ENCODE measurements at places on chromosomes 16 and 17.

DNA sequence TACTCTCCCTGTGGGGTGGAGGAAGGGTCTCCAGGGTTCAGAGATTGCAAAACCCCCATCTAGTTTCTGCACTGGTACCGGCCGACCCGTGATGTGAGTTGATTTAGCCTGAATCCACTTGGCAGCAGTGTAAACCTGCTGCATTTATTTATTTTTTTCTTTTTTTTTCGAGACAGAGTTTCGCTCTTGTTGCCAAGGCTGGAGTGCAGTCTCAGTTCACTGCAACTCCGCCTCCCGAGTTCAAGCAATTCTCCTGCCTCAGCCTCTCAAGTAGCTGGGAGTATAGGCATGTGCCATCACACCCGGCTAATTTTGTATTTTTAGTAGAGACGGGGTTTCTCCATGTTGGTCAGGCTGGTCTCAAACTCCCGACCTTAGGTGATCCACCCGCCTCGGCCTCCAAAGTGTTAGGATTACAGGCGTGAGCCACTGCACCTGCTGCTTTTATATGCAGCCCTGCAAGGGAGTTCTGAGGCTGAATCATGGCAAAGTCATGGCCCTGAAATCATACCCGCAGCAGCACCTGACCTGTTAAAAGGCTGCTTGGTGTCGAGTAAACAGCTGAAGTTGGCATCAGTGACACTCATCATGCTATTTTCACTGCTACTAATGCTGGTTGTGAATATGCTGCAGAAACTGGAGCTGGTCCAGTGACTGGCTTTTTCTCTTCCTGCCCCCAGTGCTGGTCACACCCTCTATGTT, 21.4 kb downstream of the DEXI start:
- no peak for DNase-seq

DNA sequence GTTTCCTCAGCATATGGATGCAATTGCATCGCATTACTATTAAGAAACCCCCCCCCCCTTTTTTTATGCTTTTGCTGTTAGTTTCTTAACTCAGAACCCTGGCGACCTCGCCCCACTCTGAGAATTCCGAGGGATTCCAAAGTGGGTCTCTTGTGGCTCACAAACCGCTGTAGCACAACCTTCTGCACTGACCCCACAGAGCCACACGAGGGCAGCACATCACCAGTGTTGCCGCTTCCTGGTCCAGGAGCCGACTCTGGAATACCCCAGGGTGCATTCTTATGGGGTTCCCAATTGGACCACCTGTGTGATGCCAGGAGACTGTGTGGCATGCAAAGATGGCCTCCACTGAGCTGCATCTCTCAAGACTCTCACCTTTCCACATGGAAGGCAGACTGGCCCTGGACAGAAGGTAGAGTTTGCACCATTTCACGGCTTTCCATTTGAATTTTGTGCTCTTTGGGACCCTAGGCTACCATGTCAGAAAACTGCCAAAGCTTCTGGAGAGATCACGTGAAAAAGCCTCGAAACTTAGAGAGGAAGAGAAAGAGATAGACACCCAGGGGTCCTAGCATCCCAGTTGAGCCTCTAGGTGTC, 432.7 kb upstream of the ASIC2 start:
- peak; percentile 1 for DNase-seq

- no peak for DNase-seq
These were observed 14.0 kb downstream of the TBX4 start for GRCh38 chr17:61466246-61466645.

DNA sequence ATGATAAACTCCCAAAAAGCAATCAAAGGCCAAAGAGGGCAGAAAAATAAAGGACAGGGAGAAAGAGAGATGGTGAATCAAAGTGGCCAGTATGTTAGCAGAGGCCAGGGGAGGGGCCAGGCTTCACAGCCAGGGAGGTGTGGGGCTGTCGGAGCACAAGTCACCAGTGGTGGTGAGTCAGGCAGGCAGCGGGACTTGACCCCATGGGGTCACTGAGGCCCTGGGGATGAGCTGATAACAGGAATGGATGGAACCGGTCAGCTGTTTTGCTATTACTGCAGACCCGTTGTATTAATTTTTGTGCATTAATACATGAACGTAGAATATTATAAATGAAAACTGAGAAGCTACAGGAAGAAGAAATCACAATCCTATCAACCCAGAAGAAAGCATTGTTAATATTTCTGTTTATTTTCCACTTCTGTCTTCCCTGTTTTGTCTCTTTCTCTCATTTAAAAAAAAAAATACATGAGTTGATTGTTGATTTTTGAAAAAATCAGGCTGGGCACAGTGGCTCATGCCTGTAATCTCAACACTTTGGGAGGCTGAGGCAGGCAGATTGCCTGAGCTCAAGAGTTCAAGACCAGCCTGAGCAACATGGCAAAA, 106.9 kb downstream of the SOCS1 start:
- DNase-seq: no peak

- no peak for DNase-seq
These were observed 195.2 kb downstream of the MAP2K6 start for GRCh38 chr17:69609473-69610305.

DNA sequence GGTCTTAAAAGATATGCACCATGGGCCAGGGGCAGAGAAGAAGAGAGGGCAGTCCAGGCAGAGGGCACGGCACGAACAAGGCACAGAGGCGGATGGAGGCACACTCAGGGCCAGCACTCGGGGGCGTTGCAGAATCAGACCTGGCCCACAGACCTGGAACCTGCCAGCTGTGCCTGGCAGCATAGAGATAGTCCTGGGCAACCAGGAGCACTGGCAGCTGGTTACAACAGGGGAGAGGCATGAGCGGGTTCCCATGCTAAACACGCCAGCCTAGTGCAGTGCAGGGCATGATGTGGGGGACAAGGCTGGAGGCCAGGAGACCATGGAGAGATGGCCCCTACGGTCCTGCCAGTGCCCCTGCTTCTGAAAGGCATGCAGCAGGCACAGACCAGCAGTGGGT, 56.9 kb upstream of the RBFOX3 start:
- no peak for DNase-seq

GRCh38 chr17:39239640-39240314, 14.0 kb upstream of the STAC2 start:
- no peak for DNase-seq

DNA sequence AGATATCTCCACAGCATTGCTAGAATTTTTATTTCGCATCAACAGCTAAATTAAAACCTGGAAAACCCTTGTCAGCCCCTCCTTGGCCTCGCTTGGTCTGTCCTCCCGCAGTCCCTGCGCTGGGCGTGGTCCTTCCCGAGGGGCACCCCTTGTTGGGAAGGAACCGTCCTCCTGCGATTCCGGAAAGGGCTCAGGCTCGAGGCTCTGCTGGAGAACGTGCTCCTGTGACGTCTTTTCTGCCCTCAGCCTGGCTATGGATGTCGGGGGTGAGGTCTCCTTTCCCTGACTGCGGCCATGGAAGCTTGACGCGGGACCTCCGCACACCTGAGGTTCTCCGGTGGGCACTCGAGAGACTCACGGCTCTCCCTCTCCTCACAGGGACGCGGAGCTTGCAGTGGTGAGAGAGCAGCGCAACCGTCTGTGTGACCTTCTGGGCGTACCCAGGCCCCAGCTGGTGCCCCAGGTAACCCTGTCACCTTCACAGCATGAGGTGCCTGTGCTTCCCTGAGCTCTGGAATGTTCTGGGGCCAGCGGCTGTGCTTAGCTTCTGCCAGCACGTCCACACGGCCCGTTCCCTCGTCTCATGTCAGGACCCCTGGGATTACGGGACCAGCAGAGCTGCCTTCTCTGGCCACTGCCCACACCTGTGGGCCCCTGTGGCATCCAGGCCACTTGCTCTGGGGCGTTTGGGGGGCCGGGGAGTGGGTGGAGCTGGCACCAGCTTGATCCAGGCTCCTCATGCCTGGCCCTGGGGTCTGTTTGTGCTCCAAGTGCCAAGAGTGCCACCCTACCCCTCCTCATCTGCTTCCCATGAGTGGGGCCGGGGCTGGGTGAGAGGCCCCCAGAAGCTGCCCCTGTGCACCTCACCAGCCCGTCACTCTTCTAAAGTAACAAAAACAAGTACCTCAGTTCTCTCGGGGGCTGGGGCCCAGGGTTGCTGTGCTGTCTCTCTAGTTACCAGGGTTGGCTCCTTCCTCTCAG, 101.5 kb upstream of the ZNF750 start:
- no peak for DNase-seq

All from pulmonary artery endothelial cell (primary cell).